ENCODE measurements at places on chromosomes 4 and X.

GRCh38 chr4:174122705-174123104 lies 160.8 kb downstream of the FBXO8 start:
- no peak for DNase-seq

GRCh38 chr4:122700178-122700725 lies 32.3 kb upstream of the BBS12 start:
- no peak for DNase-seq

DNA sequence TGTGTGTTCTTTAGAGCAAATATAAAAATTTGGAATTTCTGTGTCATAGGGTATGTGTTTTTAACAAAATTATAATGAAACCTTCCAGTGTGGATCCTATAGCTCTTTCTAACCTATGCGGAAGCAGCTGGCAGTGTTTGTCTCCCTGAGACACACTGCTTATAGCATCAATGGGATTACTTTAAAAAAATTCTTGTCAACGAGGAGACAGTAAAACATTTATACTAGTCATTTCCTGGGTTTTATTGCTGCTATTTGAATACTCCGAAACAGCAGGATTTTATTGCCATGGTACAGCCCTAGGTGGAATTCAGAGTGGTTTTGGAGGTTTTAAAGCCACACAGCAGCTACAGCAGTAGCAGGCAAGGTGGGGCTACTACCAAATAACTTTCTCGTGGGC lies 145.1 kb upstream of the IL1RAPL2 start:
- DNase-seq, result no peak

DNA sequence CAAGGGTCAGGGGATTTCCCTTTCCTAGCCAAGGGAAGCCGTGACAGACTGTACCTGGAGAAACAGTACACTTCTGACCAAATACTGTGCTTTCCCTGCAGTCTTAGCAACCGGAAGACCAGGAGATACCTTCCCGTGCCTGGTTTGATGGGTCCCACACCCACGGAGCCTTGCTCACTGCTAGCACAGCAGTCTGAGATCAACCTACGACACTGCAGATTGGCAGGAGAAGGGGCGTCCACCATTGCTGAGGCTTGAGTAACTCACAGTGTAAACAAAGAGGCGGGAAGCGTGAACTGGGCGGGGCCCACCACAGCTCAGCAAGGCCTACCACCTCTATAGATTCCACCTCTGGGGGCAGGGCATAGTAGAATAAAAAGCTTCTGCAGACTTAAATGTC lies 48.7 kb upstream of the SRD5A3 start:
- no peak for DNase-seq

GRCh38 chr4:91935217-91935616 lies 368.5 kb upstream of the GRID2 start:
- DNase-seq, result no peak

DNA sequence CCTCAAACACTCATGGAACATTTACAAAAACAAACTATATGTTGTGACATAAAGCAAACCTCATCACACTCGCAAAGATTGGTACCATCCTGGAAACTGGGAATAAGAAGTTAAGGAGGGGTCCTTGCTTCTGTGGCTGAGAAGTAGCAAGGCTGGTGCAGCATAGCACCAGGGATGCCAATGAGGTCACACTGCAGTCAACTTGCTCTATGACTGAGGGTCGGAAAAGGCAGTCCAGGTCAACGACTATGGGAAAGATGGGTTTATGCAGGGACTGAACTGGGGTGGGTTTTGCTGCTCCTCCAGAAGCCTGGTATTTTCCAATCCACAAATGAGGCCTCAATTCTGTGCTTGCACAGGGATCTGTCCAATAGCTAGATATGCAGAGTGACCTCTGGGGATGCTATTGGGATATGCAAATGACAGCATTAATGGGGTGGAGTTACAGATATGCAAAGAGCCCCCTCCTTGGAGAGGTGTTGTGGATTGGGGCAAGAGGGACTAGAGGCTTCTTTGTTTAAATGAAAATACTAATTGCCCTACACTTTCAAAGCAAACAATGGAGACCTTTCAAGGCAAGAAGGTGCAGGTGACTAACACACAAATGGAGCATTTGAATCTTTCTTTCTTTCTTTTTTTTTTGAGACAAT lies 7.2 kb upstream of the IL13RA1 start:
- DNase-seq, result no peak

- DNase-seq, result no peak
Observed at GRCh38 chrX:16103625-16104024, 19.7 kb upstream of the GRPR start.

- DNase-seq, result peak; percentile 66
Observed at GRCh38 chr4:8274765-8275547, 5.4 kb downstream of the HTRA3 start.

All from thoracic aorta (tissue), 2 donors.